ENCODE measurements at places on chromosomes 16 and 17.

- no peak for DNase-seq
Measured at GRCh38 chr17:50765454-50766221, 1.7 kb downstream of the ANKRD40CL start.

DNA sequence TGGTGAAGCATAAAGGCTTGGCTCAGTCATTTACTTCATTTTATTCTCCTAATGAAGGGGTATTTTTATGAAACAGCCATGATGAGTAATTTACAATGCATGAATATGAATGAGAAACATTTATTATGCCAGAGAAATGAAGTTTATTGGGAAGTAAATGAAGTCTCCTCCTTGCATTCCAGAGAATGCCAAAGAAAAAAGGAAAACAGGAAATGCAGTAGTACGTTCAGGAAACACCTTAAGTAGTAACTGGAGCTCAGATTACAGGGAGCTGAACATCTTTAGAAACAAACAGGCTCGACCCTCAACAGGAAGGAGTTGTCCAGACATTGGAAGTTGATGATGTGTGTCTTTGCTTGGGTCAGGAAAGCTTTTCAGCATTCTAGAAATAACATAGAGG lies 4.6 kb downstream of the KRT34 start:
- no peak for DNase-seq

DNA sequence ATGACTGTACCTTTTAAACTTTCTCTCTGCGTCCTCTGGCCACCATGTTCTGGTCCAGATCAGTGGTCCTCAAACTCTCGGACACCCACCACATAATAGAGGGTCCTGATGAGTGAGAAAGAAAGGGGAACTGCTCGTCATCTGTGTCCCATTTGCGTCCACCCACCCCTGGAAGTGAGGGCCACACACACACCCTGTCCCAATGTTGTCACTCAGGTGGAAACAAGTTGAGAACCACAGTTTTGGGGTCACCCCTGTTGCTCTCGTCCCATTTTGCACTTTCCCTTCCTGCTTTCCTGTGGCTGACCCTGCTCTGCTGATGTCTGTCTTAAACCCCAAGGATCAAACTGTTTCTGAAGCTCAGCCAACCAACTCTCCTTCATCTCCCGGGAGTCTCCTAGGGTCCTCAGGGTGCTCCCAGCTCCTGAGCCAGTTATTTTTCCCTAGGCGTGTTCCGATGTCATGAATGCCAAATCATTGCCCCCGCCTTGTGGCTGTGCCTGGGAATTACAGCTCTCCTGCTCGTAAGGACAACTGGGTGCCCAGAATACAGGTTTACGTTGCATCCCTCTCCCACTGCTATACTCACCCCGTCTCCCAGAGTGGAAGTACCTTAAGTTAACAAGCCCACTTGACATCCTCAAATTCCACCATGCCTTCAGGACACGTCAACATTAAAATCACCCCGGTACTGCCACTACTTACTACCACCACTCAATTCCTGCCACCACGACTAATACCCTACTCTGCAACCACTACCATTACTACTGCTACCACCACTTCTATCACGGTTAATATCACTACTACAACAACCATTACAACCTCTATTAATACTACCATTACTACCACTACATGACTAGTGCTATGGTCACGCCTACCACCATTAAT lies 26.0 kb upstream of the HNF1B start:
- peak; percentile 7 for DNase-seq

GRCh38 chr16:15803618-15804017 lies 53.2 kb downstream of the MYH11 start:
- no peak for DNase-seq

GRCh38 chr17:34318474-34318873 lies 761 bp upstream of the CCL8 start:
- DNase-seq, result peak; percentile 16

- DNase-seq, result no peak
Measured at GRCh38 chr17:18978050-18978449, 26.1 kb downstream of the SLC5A10 start.

GRCh38 chr17:37123386-37123785 lies 174.6 kb downstream of the AATF start:
- no peak for DNase-seq

DNA sequence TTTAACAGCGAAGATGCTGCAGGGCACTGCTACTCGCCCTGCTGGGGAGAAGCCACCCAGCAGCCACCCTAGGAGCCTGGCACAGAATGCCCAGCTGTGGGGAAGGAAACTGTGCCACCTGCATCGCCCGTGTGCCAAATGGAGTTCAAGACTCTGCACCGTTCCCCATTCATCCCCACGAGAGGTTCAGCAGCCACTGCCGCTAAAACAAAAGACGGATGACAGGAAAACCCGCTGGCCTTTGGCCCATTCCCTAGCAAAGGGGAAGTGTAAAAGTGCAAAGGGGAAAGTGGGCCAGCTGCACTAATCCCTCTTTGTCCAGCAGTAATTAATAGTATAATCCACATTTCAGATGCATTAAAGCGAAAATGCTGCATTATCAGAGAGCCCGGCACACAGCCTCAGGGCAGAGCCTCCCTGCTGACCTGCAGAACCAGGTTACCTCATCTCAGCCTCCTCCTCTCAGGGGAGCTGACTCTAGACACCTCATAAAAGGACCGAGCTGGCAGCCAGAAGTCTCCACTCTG lies 37.7 kb downstream of the ZFHX3 start:
- DNase-seq, result no peak

GRCh38 chr17:65690626-65691310 lies 129.3 kb upstream of the AXIN2 start:
- DNase-seq, result no peak

DNA sequence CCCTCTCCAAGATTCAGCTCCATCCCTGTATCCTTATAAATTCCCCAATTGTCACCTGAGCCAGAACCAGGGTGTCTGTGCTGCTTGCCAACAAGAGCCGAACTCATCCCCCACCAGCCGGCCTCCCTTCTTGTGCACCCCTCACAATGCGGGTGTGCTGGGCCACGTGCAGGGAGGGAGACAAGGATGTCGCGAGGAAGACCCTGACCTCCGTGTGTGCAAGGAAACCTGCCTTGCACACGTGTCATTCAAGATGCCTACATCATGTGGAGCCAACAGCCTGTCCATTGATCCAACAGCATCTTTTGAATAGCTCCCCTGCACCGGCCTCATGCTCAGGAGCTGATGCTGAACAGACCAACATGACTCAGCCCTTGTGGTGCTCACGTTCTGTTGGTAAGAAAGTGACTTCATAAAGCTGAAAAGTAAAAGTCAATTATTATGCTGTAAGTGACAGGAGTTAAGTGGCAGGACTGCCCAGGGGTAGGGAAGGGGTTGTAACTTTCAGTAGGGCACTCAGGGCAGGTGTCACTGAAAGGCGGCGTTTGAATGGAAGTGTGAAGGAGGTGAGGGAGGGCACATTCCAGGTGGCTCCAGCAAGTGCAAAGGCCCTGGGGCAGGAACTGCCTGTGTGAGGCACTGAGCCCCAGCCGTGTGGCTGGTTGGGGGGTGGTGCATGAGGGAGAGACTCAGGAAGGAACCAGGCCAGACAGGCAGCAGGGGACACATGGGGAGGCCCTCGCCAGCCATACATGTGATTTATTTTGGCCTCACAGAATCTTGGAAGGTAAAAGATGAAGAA lies 302.2 kb downstream of the FOXL1 start:
- no peak for DNase-seq

GRCh38 chr16:56851671-56852400 lies 13.2 kb upstream of the SLC12A3 start:
- no peak for DNase-seq

GRCh38 chr17:63631062-63631461 lies 8.8 kb downstream of the MAP3K3 start:
- no peak for DNase-seq

- DNase-seq, result no peak
Measured at GRCh38 chr17:40539711-40540411, 25.4 kb downstream of the CCR7 start.

- no peak for DNase-seq
Measured at GRCh38 chr17:74610108-74610507, 13.4 kb downstream of the CD300E start.

- no peak for DNase-seq
Measured at GRCh38 chr17:60231234-60231633, 81.5 kb downstream of the CA4 start.

GRCh38 chr16:83214671-83215070 lies 587.9 kb downstream of the CDH13 start:
- no peak for DNase-seq

GRCh38 chr17:62921817-62922216 lies 44.2 kb upstream of the TANC2 start:
- DNase-seq, result no peak

GRCh38 chr17:4790705-4791088 lies 1.9 kb downstream of the GLTPD2 start:
- DNase-seq, result no peak
